Midbrain (tissue), 1 donor: ENCODE measurements at places on chromosomes 12 and 14.
A peak's percentile ranks its signal among the peaks of the same experiment; 100 is the strongest.

GRCh38 chr12:106126441-106127337 lies 12.1 kb downstream of the NUAK1 start:
- DNase-seq = no peak

DNA sequence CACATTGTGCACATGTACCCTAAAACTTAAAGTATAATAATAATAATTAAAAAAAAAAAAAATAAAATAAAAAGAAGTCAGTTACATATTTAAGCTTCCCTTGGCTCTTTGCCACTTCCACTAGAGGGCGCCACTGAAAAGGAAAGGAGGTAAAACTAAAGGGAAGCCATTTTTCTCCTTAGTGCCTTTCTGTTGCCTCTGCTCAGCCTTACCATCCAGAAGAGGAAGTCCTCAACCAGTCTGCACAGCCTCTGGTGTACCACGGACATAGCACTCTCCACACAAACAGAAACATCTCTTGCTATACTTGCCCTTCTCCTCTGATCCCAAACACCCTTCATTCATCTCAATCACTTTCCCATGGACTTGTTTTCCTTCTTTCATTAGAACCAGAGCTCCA lies 169.0 kb upstream of the EEA1 start:
- DNase-seq = peak; percentile 16

- DNase-seq = no peak
Measured at GRCh38 chr12:48997719-48998496, 1.3 kb downstream of the DDN start.

DNA sequence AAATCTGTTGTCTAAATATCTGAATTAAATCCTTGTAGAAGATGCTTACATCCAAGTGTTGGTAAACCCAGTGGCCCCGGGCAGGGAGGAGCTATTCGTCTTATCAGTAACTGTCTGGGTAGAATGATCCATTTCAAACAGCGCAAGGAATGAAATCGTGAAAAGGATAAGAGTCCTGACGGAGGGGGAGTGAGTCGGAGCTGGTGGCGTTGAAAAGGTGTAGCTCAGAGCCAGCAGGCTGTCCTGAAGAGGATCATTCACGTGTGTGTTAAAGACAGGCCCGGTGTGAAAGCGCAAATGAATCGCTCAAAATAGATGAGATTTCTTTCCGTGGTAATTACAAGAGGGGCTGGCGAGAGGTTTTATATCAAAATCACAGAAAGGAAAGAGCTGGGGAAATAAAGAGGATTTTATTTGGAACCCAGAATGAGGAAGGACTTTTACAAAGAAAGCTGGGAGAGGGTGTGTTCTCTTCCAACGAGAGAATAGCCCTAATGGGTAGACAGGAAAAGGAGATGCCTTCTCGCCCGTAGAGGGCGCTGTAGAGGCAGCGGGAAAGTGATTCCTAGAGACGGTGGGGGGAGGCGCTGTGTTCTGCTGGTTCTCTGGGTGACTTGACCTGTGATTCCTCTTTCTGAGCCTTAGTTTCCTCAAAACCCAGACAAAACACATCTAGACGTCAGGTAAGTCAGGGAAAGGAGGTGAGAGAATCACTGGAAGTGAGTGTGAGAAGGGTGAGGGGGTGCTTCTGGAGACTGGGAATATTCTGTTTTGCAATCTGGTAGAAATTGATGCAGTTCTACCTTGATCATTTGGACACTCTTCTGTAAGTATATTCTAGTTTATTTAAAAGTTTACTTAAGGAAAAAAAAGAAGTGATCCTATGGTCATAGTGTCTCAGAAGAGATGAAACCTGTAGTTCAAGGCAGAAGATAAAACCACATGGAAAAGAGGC lies 39.3 kb downstream of the SRRM4 start:
- no peak for DNase-seq

- no peak for DNase-seq
Measured at GRCh38 chr12:132520421-132521199, 30.7 kb downstream of the FBRSL1 start.

GRCh38 chr12:53809005-53809404 lies 57.2 kb upstream of the CISTR start:
- no peak for DNase-seq

DNA sequence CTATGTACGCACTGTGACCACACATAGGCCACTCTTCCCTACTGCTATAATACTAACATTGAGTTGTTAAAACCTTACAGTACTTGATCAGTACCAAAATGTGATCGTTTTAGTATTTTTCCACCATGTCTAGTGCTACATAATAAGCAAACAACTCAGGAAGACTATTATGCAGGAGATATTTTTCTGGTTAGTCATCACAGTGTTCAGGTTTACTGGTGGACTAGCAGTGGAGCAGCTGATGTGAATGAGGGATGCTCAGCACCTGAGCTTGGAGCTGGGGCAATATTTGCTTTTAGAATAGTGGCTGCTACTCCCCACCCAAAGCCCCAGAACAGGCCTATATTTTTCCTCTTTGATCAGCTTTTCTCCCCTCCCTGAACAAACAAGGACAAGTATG lies 513.1 kb downstream of the KCNH5 start:
- no peak for DNase-seq

DNA sequence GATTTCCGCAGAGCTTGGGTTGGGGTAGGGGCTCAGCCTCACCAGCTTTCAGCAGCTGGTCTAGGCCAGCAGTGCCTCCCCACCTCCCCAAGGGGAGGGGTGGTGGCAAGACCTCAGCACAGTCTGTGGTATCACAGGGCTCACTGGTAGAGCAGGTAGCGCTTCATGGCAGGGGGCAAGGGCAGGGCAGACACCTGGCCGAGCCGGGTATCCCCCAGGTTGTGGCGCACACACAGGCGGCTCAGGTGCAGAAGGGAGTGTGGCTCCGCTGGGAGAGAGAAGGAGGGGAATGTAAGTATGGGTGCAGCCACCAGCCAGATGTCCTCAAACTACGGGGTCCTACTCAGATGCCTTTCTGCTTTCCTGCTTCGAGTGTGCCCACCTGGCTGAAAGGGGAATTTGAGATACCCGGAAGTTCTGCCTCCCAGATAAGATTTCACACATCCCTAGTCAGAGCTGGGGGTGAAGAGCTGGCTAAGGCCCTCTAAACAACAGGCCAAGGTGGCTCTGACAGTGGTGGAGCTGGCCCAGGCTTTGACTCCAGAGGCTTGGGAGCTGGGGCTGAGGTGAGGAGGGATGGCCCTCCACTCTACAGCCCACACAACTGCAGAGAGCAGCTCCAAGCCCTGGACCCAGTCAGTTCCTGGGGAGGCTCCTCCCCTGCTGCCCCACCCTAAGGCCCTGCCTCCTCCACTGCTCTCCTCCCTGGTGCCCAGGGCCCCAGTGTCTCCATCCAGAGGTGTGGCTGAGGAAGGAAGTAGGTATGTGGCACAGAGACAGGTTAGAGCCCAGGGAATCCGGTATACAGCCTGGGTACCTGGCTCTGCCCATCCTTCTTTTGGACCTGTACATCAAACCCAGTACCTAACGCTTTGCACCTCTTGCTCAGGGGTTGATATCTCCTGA lies 1.8 kb downstream of the SPSB2 start:
- no peak for DNase-seq

DNA sequence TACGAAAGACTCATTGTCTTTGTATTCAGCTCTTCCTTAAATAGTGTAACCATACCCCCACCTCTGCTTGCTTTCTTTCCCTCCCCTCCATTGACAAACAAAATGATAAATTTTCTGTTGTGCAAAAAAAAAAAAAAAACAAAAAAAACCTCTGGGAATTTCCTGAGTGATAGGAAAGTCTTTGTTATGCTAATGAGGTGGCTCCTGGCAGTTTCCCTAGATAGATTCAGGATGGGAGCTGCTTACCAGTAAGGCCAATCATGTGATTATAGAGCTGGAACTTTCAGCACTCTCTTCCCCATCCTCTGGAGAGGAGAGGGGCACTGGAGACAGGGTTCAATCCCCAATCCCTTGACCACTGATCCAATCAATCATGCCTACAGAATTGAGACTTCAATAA lies 120.5 kb downstream of the NUAK1 start:
- no peak for DNase-seq

DNA sequence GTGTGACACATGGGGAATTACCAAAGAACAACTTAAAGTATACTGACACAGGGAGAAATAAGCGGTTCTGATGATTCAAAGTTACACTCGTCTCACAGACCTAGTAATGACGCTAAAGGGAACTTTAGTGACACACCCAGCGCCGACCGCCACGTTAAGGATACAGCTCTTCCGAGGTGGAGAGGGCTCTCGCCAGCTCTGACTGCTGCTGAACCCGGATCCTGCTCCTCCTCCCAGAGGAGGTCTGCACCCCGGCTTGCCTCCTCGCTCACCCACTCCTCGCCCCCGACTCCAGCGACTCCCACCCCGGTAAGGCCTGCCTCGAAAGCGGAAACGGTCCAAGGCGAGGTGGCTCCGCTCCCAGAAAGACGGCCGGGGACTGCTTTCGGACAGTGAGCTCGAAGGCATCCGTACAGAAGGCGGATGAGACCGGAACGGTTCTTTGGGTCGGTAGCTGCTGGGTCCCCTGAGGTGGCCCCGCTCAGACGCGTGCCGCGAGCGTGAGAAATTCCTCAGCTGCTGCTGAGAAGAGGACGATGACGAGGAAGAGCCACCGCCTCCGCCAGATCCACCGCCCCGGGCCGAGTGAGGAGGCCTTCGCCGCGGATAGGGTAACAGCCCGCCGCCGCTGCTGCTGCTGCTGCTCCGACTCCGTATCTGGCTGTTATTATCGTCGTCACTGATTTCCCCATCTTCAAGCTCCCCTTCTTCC lies 643 bp downstream of the ZFC3H1 start:
- DNase-seq = peak; percentile 59

GRCh38 chr12:129520739-129521138 lies 383.1 kb downstream of the TMEM132D start:
- no peak for DNase-seq

- DNase-seq = peak; percentile 58
Measured at GRCh38 chr12:46303039-46303666, 34.3 kb upstream of the SLC38A1 start.

DNA sequence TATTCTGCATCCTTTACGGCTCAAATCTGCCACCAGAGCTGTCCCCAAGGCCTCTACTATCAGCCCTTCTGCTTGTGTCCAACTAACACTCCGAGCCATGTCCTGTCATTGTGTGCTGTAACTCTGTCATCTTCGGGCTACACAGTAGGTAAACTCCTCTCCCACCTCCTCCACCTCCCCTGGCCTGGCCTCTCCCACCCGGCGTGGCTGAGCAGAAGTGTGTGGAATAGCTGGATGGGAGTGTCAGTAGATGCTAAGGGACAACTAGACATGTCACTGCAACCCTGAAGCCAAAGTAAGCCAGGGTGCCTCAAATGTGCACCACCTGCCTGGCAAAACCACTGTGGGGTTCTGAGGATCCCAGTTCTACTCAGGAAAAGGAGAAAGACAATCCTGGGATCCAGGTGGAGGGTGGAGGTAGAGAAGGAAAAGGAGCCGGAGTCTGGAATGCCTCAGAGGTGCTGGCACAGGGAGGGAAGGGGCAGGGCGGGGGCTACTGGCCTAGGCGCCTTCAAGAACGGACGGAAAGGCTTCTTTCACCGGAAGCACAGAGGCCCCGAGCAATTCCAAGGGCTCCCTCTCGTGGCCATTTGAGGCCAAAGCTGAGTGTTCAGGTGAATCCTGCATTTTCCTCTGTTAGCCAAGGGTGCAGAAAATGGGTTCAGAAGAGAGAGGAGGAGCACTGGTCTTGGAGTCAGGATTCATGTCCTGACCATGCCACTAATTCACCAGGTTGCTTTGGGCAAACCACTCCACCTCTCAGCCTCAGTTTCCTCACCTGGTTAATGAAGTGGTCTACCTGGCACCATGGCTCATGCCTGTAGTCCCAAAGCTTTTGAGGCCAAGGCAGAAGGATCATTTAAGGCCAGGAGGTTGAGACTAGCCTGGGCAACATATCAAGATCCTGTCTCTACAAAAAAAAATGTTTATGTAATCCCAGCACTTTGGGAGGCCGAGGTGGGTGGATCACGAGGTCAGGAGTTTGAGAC lies 20.5 kb upstream of the FAM181A start:
- peak; percentile 21 for DNase-seq

GRCh38 chr12:93849946-93850345 lies 172.8 kb downstream of the CRADD start:
- DNase-seq = no peak

GRCh38 chr12:109744026-109744425 lies 30.4 kb downstream of the FAM222A start:
- DNase-seq = no peak

GRCh38 chr14:55340482-55340881 lies 69.3 kb downstream of the FBXO34 start:
- DNase-seq = no peak

GRCh38 chr14:89227496-89227836 lies 189.6 kb downstream of the FOXN3 start:
- no peak for DNase-seq

- no peak for DNase-seq
Measured at GRCh38 chr12:81295251-81295650, 217.4 kb downstream of the ACSS3 start.

DNA sequence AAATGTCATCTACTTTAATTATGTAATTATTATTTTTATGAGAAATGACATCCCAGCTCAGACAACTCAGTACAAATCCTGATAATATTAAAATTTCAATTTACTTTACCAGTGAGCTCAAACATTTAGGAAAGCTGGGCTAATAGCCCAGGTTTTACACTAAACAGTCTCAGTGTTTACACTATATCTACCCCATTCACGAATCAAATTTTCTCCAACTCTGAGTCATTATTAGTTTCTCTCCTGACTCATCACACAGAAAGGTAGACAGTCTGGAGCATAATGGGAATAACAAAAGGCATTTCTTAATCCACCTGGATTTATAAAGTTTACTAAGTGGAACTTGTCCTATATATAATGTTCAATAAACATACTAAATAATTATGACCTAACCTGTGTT lies 5.7 kb downstream of the PAWR start:
- no peak for DNase-seq

DNA sequence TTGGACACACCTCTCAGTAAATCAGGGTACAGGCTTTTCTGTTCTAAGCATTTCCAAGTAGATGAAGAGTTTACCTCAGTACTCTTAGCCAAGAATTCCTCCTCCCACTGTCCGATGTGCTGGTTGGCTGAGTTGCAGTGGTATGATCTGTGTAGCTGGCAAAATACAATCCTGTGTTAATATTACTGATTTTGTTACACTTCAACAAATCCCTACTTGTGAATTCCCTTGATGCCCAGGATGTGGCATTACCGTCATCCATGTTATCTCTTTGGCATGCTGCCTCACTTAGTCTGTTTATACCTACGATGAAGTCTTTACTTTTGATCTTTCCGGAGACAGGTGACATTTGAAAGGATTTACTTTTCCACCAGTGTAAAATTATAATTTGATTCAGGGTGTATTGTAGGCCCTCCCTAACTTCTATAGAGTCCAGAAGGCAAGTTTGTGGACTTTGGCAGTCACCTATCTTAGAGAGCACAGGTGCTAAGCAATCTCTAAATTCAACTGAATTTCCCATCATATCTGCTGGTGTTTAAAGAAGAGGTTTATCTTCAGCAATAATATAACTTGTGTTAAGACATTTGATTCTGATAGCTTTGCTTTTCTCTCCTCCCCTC lies 10.1 kb downstream of the CCDC196 start:
- no peak for DNase-seq

DNA sequence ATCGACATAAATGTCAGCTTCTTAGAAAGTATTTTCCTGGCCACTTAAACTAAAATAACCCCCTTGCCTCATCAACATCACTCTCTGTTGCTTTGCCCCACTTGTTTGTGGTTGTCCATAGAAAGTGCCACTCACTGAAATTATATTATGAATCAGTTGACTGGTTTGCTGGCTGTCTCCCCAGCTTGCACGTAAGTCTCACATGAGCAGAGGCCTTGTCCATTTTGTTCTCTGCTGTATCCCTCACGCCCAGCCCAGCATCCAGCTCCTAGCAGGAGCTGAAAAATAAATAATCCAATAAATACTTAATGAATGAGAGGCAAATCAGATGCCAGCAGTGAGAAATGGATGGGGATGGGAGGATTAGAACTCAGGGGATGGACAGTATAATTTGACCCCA lies 159.3 kb downstream of the KSR2 start:
- DNase-seq = no peak

GRCh38 chr12:68118096-68118755 lies 41.3 kb downstream of the IFNG start:
- no peak for DNase-seq
